Articular chondrocyte of knee joint (primary cell): ENCODE measurements at places on chromosomes 12 and 14. TPM values are rescaled to one million over a fixed set of nuclear protein-coding genes. Genes with fewer than 3 reads are reported as not detected.

CCDC196 gene
- total RNA-seq, result not detected in 2 replicates

P2RX2 gene
- not detected in 2 replicates for total RNA-seq

TDRD9 gene
- total RNA-seq, result 2.7 and 4.6 TPM in 2 replicates

DTX3 gene
- total RNA-seq, result 9.4 and 11.2 TPM in 2 replicates

INSM2 gene
- total RNA-seq, result not detected in 2 replicates

MTA1 gene
- 36.3 and 46.3 TPM in 2 replicates for total RNA-seq

NOP9 gene
- 15.8 and 17.8 TPM in 2 replicates for total RNA-seq
